ENCODE measurements at places on chromosomes 11 and 22. TPM values are rescaled to one million over a fixed set of nuclear protein-coding genes. Genes with fewer than 3 reads are reported as not detected.

DNA sequence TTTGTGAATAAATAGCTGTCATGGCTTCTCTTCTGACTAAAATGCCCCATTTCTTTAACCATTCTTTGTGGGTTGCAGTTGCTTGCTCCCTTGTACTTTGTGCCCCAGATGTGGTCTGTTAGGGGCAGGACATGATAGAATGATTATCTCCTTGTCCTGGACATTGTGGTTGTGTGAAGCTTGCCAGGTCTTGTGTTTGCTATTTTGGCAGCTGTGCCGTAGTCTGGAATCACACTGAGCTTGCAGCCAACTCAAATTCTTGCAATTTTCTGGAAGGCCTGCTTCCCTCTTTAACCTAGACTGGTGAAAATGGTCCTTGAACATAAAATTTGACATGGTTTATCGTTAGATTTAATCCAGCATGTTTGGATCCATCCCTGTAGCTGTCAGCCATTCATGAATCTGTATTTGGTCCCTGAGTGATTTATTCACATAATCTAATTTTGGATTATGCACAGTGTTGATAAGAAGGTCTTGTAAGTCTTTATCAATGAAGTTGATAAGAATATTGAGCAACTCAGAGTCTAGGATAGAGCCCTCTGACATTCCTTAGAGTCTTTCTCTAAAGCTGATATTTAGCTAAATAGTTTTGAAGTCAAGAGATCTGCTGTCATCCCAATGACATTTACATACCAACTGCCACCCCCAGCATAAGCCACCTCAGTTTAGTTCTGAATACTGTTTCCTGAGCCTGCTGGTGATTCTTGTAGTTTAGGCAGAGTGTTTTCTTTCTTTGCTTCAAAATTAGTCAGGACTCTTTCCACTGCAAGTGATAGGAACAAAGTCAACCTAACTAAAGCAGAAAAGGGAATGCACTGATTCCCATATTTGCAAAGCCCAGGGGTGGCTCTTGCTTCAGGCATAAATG is 9.8 kb downstream of the SPON1 start:
- no peak for DNase-seq

DNA sequence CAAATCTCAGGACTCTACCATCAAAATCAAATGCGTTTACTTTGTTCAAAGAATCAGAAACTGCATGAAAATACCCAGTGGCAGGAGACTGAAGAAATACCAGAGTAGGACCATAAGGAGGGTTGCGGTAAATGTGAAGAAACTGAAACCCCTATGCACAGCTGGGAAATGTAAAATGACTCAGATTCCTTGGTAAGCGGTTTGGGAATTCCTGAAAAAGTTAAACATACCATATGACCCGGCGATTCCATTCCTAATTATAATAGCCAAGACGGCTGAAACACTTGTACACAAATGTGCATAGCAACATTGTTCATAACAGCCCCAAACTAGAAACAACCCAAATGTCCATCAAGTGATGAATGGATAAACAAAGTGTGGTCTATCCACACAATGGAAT is 114.1 kb upstream of the GRAMD1B start:
- no peak for DNase-seq

DNA sequence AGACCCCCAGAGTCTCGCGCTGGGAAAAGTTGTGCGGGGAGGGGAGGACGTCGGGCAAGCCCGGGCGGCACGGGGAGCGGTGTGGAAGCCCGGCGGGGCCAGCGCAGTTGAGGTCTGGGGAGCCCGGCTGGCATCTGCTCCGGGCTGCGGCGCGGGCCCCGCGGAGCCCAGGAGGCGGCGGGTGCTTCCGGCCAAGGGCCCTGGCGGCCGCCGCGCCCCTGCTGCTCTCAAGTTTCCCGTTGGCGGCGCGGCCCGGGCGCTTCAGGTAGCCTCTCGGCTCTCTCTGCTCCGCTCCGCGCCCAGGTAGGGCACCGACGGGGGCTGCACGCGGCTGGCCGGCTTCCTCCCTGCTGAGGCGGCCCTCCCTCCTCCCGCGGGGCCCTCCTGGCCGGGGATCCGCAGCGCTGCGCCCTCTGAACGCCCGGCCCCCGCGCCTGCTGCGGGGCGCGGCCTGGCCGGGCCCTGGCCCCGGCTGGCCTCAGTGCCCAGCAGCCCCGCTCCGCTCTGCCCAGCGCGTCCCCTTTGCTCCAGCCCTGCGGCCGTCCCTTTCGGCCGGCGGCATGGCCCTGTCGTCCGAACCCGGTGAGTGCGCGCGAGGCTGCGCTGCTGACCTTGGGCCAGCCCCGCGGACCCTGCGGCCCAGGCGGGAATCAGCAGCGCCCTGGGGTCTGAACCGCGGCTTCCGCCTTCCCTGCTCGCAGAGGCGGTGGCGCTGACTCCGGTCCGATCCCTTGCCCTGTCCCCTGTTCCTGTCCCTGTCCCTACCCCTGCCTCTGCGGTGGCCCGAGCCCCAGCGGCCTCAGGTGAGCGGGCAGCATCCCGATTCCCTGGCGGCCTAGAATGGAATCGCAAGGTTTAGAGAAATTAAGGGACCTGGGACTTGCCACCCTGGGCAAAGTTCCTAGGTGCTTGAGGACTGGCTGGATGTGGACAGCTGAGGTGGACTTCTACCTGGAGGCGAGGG is 4.3 kb upstream of the AMPD3 start:
- DNase-seq = peak; percentile 66

GRCh38 chr22:22422629-22423112 is 85.9 kb downstream of the ZNF280B start:
- peak; percentile 30 for DNase-seq

CALCB gene
- total RNA-seq = not detected

- DNase-seq = peak; percentile 61
Observed at GRCh38 chr11:3165152-3165705, at the start of gene OSBPL5. Gene OSBPL5 (minus strand): TSS chr11:3165310. CDS start chr11:3129148, 36,162 bp downstream.

TTLL8 gene
- not detected for total RNA-seq

DNA sequence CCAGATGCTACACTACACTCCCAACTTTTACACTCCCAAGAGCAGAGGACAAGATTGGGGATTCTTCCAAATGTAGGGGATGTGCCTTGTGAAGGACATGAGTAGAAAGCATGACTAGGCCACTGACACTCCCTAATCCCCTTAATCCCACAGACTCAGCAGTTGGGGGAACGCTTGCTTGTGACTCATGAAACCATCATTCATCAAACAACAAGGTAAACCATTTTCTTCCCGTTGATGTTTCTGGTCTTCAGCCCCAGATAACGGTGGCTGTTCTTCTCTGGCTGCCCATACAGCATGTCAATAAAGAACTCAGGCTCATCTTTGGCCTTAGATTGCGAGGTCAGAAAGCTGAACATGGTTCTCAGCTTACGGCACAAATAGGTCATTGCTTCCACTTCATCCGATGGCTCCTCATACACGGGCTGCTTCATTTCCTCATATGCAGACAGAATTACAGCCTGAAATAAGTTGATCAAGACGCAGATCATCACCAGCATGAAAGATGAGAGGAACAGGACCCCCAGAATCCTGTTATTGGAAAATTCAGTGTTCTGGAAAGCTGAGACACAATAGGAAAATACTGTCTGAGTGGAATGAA is 6.4 kb upstream of the CDPF1 start:
- no peak for DNase-seq

DNA sequence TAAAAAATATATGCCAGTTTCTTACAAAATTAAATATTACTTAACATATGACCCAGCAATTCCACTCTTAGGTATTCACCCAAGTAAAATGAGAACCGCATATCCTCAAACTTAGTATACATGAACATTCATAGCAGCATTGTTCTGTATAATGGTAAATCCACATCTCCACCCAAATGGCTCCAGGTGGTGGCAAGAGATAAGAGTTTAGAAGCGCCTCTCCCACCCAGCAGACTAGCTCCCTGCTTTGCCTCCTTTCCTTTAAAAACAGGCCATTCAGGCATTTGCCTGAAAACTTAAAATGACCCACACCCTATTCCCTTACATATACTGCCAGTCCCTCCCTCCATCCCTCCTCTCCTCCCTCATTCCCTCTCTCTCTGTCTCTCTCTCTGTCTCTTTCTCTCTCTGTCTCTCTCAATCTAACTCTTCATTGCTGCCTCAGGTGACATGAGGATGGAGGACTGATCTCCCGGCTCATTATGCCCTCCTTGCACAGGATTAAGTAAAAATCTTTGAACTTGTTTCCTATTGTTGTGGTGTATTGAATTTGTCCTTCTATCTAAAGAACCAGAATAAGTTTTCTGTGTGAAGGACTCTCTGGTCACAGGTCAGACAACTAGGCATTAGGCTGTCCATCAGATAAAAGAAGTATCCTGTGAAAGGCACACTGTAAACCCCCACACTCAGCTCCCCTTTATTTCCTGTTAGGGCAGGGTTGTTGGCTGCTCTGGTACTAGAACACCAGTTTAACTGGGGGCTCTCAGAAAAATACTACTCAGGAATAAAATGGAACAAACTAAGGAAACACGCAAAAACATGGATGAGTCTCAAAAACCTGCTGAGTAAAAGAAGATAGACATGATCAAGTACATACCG is 48.3 kb downstream of the RRP8 start:
- no peak for DNase-seq

TRIM51 gene
- total RNA-seq = not detected

DNA sequence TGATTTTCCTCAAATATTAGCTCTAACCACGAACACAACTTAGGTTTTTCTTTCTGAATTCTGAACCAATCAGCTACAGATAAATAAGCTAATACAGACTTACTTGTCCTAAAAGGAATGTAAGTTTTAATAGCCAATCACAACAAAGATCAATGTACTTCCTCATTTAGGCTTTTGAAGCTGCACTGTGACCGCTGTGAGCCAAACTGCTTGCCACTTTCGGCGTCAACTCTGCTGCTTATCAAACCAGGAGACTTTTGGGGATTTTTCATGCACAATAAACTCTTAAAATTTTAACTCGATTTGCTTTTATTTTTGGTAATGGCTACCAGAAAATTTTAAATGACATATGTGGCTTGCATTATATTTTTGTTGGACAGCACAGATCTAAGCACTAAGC is 92.5 kb downstream of the TMPRSS5 start:
- DNase-seq = no peak

OR52N4 gene
- not detected for total RNA-seq

All from M059J (cell line).